ENCODE measurements at places on chromosomes 5 and 9.

- no peak for DNase-seq
- H3K36me3 ChIP-seq: no peaks in the 10 kb centered on the region
- no peak overlapping the region for H3K27ac ChIP-seq
- H3K4me3 ChIP-seq: no peak overlapping the region
These were observed 7.1 kb downstream of the SLC1A1 start for GRCh38 chr9:4497395-4497794.

DNA sequence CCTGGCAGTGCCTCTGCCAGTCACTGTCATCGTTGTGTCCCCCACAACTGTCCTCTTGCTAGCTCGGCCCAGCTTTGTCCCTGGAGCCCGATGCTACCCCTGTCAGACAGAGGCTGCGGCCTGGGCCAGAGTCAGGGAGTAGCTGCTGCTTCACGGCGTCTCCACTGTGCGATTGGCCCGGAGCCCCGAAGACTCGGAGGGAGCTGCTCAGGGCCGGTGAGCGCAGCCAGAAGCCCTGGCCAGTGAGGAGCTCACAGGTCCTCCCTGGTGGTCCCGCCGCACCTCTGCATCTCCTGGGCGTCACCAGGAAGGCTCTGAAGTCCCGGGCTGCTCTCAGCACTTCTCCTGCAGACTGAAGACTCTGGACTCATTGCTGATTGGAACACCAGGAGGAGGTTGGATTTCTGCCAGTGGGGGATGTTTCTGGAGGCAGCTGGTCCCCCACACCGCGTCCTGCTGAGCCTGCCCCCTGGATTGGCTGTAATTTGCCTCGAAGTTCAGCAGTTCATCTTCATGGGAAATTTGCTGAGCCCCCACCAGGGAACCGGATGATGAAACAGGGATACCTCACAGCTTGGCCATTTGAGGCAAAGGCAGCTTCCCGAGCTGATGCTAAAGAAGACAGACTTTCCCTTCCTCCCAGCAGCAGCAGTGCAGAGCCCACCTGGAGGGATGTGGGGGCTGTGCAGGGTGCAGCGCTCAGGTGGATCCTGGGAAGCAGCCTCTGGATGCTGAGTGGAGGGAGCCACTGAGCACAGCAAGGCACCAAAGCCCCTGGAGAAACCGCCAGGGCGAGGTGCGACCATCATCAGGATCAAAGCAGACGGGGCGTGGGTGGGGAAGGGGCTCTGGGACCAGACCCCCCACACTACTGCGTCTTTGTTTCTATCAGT is 45.6 kb downstream of the USP20 start:
- no peaks in the 10 kb centered on the region for H3K36me3 ChIP-seq
- no peaks in the 10 kb centered on the region for H3K27me3 ChIP-seq

- H3K36me3 ChIP-seq: no peaks in the 10 kb centered on the region
- no peaks in the 10 kb centered on the region for H3K4me1 ChIP-seq
- DNase-seq: no peak
- H3K27ac ChIP-seq: peak overlapping the region; percentile 11
These were observed 136.3 kb downstream of the APBA1 start for GRCh38 chr9:69535911-69536310.

DNA sequence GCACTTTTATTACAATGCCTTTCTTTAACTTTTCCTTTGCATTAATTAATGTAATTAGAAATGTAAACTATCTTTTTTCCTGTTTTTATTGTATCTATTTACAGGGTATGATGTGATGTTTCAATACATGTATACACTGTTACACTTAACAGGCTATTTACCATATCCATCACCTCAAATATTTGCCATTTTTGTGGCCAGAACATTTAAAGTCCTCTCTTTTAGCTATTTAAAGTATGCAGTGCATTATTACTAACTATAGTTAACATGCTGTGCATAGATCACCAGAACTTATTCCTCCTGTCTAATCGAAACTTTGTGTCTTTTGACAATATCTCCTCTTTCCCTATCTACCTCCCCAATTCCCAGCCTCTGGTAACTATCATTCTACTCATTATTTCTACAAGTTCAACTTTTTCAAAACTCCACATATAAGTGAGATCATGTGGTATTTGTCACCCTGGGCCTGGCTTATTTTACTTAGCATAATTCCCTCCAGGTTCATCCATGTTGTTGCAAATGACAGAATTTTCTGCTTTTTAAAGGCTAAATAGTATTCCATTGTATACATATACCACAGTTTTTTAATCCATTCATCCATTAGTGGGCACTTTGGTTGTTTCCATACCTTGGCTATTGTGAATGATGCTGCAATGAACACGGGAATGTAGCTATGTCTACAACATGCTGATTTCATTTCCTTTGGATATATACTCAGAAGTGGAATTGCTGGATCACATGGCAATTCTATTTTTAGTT is 32.8 kb downstream of the OR2K2 start:
- no peaks in the 10 kb centered on the region for H3K4me1 ChIP-seq
- no peak for DNase-seq
- no peak overlapping the region for H3K27ac ChIP-seq
- H3K4me3 ChIP-seq: no peak overlapping the region
- H3K27me3 ChIP-seq: no peaks in the 10 kb centered on the region
- no peaks in the 10 kb centered on the region for H3K36me3 ChIP-seq

DNA sequence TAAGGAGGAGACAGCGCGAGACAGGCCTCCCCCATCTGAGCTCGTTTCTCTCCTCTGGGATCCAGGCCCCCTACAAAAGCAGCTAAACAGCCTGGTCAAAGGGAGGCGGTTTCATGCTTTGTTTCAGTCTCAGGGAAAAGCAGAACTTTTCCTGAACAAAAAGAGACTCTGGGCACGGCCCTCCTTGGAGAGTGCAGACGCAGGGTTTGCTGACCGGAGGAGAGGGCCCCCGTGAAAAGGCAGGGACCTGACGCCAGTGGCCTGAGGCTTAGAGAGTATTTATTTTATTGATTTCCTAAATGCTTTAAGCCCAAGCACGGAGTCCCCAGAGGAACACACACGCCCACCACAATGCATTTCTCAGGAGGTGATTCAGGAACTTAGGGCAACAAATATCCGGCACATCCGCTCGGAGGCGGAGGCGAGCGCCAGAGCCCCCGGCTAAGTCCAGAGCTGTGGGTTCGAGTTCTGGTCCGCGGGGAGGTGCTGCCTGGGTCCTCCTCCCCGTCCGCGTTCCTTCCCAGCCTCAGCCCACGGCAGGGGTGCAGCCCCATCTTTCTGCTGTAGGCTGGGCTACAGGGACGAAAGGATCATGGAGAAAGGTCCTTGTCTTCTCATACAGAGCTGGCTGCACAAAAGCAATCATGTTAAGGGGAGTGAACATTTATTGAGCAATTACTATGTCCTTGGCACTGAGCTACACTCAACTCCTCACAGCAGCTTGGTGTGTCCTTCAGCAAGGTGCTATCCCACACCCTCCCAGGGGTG is 40.0 kb downstream of the PTGES start:
- H3K4me1 ChIP-seq: peaks cover 4% of the 10 kb centered on the region
- peak overlapping the region; percentile 74 for H3K27ac ChIP-seq
- no peaks in the 10 kb centered on the region for H3K27me3 ChIP-seq
- no peaks in the 10 kb centered on the region for H3K36me3 ChIP-seq
- DNase-seq: no peak

DNA sequence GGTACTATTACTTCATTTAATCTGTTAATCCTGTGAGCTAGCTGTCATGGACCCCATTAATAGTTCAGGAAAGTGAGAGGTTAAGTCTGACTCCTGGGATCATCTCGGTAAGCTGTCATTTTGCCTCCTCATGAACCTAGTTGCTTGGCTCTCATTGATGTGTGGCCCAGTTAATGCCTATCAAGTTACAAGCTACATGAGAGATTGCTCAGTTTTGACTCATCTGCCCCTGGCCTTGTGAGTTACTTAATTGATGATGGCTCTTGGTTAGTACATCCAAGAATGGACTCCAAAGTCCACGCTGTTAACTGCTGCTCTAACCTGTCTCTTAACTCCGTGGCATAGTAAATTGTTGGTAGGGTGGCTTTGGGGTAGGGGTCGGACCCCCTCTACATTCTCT is 23.9 kb downstream of the LARP1 start:
- no peak overlapping the region for H3K4me3 ChIP-seq
- H3K36me3 ChIP-seq: no peaks in the 10 kb centered on the region
- H3K4me1 ChIP-seq: peaks cover 33% of the 10 kb centered on the region

- no peaks in the 10 kb centered on the region for H3K36me3 ChIP-seq
- H3K27me3 ChIP-seq: no peaks in the 10 kb centered on the region
- H3K4me1 ChIP-seq: no peaks in the 10 kb centered on the region
These were observed 79.3 kb downstream of the KLHL3 start for GRCh38 chr5:137656558-137656957.
